ENCODE measurements at places on chromosomes 4 and X. TPM values are rescaled to one million over a fixed set of nuclear protein-coding genes. Genes with fewer than 3 reads are reported as not detected.

The SPANXC gene
- polyA plus RNA-seq: not detected

The FAM236C gene
- polyA plus RNA-seq: not detected

The CFP gene
- polyA plus RNA-seq: 4.4 TPM

The ASMT gene
- not detected for polyA plus RNA-seq

The RASGEF1B gene
- 7.2 TPM for polyA plus RNA-seq

Data from sigmoid colon (tissue), 7 donors.